ENCODE measurements at places on chromosomes 6 and 20. TPM values are rescaled to one million over a fixed set of nuclear protein-coding genes. Genes with fewer than 3 reads are reported as not detected.

The BEND3 gene
- 4.2 TPM for total RNA-seq

The TTBK1 gene
- not detected for total RNA-seq

The DZANK1 gene
- total RNA-seq, result 1.9 TPM

The AARS2 gene
- total RNA-seq, result 17.2 TPM

The ASIP gene
- total RNA-seq, result not detected

The FAM217A gene
- total RNA-seq, result not detected

The PRICKLE4 gene
- total RNA-seq, result 1.4 TPM

The NFATC2 gene
- not detected for total RNA-seq

The CD109 gene
- total RNA-seq, result 36.8 TPM

The MACROD2 gene
- 0.16 TPM for total RNA-seq

The PGC gene
- not detected for total RNA-seq

The PHF1 gene
- total RNA-seq, result 27.3 TPM

The DOP1A gene
- 10.4 TPM for total RNA-seq

The BFSP1 gene
- 2.2 TPM for total RNA-seq

The MYL9 gene
- 8.3 TPM for total RNA-seq

The NHLRC1 gene
- 2.0 TPM for total RNA-seq

The LGSN gene
- total RNA-seq, result not detected

The ANKRD66 gene
- total RNA-seq, result not detected

The LCA5 gene
- total RNA-seq, result 1.9 TPM

The PDE7B gene
- total RNA-seq, result under 0.01 TPM

The GNMT gene
- total RNA-seq, result not detected

The IDH3B gene
- total RNA-seq, result 142 TPM

The ADGB gene
- not detected for total RNA-seq

The NOX3 gene
- total RNA-seq, result not detected

The HM13 gene
- total RNA-seq, result 61.0 TPM

The METTL24 gene
- total RNA-seq, result not detected

The CALHM6 gene
- 2.5 TPM for total RNA-seq

The MAK gene
- 0.04 TPM for total RNA-seq

The SH3BGRL2 gene
- 2.3 TPM for total RNA-seq

The SLC17A1 gene
- total RNA-seq, result not detected

The SPATS1 gene
- total RNA-seq, result not detected

The NTSR1 gene
- 0.23 TPM for total RNA-seq

The ADTRP gene
- total RNA-seq, result 75.8 TPM

The MAS1 gene
- total RNA-seq, result not detected

The SAMD3 gene
- 0.16 TPM for total RNA-seq

The GMDS gene
- total RNA-seq, result 18.1 TPM

The REM1 gene
- total RNA-seq, result not detected

The BPIFB4 gene
- total RNA-seq, result not detected

The RBPJL gene
- not detected for total RNA-seq

The CDSN gene
- 1.7 TPM for total RNA-seq

The TFAP2C gene
- 7.3 TPM for total RNA-seq

The UST gene
- 4.3 TPM for total RNA-seq

The OVOL2 gene
- 14.6 TPM for total RNA-seq

The MICB gene
- total RNA-seq, result 16.8 TPM

The TRIM26 gene
- total RNA-seq, result 33.2 TPM

The TBXT gene
- total RNA-seq, result not detected

The RANBP9 gene
- total RNA-seq, result 20.0 TPM
